CD4-positive, alpha-beta T cell treated with Interleukin-10 for 1 hour (primary cell): ENCODE measurements at places on chromosomes 7 and 10.

- no peak for DNase-seq
These were observed 37.4 kb upstream of the GARS1 start for GRCh38 chr7:30557245-30557644.

- no peak for DNase-seq
These were observed 40.9 kb upstream of the WDR11 start for GRCh38 chr10:120810298-120810697.

GRCh38 chr7:142796001-142796500 lies 25.3 kb downstream of the PRSS2 start:
- DNase-seq: no peak

GRCh38 chr10:131806646-131807317 lies 94.0 kb upstream of the PPP2R2D start:
- DNase-seq: no peak

- DNase-seq: no peak
These were observed 5.0 kb upstream of the NFE2L3 start for GRCh38 chr7:26147030-26147429.

DNA sequence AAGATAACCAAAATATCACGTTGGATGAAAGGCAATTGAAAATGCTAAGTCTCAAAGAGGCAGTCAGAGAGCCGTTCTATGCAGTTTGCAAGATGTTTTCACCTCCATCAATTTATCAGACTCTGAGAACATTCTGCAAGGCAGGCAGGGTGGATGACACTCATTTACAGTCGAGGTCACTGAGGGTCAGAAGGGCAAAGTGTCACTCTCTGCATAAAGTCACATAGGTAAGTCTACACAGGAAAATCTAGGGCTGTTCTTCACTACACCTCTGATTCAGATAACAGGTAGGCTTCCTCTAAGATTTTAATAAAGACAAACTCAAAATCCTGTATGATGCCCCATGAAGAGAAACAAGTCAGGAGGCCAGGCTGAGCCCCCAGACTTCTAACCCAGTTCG lies 1.4 kb upstream of the PLEKHA1 start:
- no peak for DNase-seq

DNA sequence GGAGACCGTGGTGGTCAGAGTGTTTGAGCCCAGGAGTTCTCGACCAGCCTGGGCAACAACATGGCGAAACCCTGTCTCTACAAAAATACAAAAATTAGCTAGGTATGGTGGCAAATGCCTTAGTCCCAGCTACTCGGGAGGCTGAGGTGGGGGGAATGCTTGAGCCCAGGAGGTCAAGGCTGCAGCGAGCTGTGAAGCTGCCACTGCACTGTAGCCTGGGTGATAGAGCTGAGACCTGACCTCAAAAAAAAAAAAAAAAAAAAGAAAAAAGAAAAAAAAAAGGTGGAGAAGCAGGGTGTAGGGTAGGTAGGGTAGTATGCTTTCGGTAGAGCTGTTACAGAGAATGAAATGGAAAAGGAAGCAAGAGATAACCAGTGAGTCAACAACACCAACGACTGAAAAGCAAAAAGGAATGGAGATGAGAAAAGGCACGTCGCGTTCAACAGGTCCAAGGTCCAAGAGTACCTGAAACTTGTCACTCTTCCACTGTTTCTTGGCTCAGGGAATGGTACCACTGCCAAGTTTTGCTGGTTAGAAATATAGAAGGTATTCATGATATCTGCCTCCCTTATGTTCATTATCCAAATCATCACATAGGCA lies 4.3 kb upstream of the RSBN1L start:
- DNase-seq: no peak

DNA sequence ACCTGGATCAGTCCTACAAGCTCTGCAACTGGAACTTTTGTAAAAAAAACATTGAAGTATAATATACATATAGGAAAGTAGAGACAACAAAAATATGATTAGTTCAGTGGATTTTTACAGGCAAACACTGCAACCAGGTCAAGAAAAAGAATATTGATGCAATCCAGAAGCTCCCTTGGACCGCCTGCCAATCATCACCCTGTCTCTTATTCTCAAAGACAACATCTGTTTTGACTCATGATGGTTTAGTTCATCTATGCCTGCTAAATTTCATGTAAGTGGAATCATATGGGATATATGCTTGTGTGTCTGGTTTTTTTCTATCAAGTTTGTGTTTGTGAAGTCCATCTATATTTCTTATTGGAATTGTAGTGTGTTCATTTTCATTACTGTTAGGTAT lies 7.7 kb upstream of the HYCC1 start:
- DNase-seq: no peak

- no peak for DNase-seq
These were observed 265.6 kb downstream of the PHF14 start for GRCh38 chr7:11239316-11239715.

DNA sequence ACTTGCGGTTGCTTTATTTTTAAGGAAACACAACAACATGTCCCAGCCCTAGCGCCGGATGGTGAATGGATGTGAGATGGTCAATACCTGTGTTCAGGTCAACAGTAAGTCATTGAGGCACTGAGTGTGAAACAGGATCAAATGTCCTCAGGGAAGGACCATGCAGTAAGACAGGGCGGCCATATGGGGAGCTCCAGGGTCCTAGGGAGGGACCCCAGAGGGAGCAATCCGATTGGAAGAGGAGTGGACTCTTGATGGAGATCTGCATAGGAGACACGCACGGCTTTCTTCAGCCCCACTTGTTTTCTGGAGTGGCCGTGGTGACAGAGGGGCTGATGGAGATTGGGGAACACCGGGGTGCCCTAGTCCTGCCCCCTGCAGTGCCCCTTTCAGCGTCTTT lies 423.8 kb upstream of the MKI67 start:
- DNase-seq: no peak

GRCh38 chr10:52472406-52473146 lies 158.5 kb downstream of the DKK1 start:
- no peak for DNase-seq

GRCh38 chr10:72239409-72239808 lies 23.3 kb upstream of the ASCC1 start:
- DNase-seq: no peak

DNA sequence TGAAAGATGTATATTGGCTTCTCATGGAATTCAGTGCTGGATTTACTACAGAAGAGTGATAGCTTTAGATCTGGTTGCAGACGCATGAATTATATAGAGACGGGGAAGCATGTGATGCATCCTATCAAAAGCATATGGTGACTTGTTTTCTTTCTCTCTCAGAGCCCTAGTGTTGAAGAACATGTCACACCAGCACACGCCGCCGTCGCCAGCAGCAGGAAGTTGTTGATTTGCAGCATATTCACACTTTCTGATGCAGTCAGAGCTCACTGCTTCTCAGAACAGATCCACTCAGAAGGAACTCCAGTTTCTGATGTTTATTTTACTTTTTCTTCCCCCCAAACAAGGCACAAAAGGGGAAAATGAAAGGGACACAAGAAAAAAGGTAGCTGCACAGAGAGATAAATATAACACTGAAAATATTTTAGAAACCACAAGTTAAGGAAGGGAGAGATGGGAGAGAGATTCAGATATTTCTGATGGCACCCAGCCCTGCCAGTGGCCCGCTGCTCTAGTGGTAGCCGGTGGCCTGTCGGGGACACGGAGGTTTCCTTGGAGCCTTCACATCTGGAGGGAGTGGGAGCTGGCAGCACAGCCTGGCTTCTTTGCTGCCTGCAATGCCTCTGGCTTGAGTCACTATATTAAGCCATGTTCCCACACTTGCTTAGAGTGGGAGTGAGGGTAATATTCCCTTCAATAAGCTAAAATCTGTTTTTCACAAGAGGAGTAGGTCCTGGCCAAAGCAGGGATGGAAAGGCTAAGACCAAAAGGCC lies 123.2 kb downstream of the NRP1 start:
- DNase-seq: peak; percentile 12

GRCh38 chr7:31493714-31494181 lies 20.1 kb upstream of the ITPRID1 start:
- no peak for DNase-seq

- no peak for DNase-seq
These were observed 46.7 kb downstream of the FZD1 start for GRCh38 chr7:91310830-91311460.

DNA sequence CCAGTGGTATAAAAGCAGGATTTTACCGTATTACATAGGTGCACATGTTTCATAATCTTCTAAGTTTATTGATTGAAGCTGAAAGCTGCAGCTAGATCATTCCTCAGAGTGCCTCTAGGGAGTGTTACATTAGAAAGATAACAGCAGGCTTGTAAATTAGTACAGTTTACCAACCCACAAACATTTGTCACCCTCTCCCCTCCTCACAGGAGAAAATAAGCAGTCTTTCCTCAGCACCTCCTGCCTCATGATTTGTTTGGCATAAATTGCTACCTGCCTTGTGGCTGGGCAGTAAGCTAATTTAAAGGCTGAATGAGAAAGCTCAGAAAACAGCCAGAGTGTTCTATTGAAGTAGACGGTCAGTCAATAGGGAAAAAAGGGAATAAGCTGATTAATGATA lies 74.2 kb downstream of the NXPH1 start:
- DNase-seq: no peak

DNA sequence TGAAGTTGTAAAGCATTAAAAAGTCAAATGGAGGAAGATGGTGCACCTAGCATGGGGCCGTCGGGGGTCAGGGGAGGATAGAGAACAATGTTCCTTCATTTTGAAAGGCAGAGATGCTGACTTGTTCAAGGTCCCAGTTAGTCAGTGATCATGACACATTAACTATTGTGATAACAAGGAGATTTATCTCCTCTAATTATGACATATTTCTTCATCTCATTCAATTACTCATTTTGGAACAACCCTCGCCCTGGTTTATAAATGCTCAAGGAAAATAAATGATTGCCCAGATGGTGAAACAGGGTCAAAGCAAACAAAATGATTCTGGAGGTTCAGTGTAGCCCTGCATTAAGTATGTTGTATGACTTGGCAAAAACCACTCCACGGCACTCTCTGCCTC lies 106.2 kb downstream of the ITIH5 start:
- no peak for DNase-seq

GRCh38 chr7:94832051-94832450 lies 75.3 kb upstream of the PPP1R9A start:
- no peak for DNase-seq

- DNase-seq: no peak
These were observed 114.0 kb upstream of the CNTNAP2 start for GRCh38 chr7:146002431-146003078.

- DNase-seq: peak; percentile 10
These were observed 780 bp downstream of the ALDH18A1 start for GRCh38 chr10:95655571-95656290.

DNA sequence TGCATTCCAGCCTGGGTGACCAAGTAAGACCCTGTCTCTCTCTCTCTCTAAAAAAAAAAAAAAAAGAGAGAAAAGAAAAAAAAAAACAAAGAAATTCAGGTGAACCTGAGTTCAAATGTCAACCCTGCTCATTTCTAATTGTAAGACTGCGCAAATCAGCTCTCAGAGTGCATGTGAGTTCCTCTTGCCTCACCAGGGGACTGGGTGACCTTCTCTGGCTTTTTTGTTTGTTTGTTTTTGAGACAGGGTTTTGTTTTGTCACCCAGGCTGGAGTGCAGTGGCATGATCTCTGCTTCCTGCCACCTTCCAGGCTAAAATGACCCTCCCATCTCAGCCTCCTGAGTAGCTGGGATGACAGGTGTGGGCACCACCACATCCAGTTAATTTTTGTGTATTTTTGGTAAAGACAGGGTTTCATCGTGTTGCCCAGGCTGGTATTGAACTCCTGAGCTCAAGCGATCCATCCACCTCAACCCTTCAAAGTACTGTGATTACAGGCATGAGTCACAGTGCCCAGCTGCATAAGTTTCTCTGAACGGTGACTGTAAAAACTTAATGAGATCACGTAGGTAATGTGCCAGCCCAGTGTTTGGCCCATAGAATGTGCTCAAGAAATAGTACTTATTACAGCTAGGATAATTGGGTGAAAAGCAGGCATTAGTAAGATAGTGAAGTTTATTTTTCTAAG lies 45.3 kb upstream of the BAMBI start:
- DNase-seq: no peak

GRCh38 chr10:62903828-62904227 lies 87.7 kb upstream of the EGR2 start:
- DNase-seq: no peak

DNA sequence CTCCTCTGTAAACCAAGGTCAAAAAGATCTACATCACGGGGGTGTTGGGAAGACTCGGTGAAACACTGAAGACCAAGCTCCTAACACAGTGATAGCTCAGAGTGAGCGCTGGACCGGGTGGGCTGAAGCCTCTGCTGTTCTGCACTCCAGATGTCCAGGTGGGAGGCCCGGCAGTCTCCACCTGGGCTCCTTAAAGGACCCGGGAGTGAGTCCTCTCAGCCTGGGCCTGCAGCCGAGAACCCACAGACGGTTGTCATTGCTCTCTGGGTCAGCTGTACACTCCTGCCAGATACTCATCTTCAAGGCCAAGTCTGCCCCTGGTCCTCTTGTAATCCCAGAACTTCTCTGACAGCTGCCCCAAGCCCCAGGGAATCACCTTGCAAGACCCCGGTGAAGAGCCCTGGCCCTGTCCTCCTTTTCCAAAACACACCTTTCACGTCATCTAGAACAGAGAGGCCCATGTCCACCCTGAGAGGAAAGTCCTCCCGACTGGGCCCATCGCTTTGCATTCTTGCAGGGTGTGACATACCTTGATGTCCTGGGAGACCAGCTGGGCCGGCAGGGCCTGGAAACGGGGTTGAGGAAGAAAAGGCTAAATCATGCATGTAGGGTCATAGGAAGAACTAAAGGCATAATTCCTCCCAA lies 43.7 kb downstream of the COL17A1 start:
- no peak for DNase-seq

- DNase-seq: no peak
These were observed 82.8 kb downstream of the MAPK8 start for GRCh38 chr10:48389272-48389671.

DNA sequence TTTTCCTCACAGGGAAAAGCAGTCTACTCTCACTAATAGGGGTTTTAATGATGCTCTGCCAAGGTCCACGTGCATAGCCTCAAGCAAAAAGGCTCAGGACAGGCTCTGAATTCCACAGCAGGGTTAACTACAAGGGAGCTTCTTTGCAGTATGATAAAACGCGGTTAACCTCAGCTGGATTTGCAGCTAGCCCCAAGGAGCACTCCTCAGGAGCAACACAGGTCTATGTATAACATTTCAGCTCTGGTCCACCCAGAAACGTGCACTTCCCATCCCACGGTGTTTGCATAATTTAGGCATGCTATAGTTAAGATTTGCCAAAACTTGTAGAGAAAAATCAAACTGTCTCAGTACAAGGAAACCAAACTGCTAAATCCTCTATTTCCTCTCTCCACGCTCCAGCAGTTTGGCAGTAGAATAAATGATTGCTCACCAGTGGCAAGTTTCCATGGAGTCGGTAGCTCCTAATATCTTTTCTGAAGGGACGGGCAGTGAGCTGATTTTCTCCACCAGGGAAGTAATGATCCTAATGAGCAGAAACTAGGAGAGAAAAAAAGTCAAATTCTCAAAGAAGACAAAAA lies 13.1 kb upstream of the ASB4 start:
- no peak for DNase-seq
